Renal cortex interstitium (tissue), 15 donors: ENCODE measurements at places on chromosomes 1 and 21. TPM values are rescaled to one million over a fixed set of nuclear protein-coding genes. Genes with fewer than 3 reads are reported as not detected.

Gene BRDT
- polyA plus RNA-seq: not detected

- DNase-seq: no peak
Measured at GRCh38 chr21:34536311-34536710, 24.3 kb upstream of the KCNE1 start.

DNA sequence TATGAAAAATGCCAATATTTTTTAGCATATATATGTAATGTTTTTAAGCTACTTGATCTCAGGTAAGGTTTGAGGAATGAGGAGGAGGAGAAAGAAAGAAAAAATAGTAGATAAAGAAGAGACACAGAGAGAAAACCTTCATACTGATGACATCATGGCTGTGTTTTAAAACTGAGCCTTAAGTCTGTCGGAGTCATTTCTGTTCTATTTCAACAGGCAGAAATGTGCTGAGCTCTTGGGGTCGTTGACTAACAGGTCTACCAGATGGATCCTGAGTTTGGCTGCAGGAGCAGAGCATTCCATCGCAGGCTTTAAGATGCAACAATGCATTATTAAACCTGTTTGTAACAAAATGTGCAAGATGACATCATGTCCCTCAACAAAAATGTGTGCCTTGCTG lies 356.0 kb downstream of the TGFB2 start:
- no peak for DNase-seq

Gene TLCD4
- 7.0 TPM for polyA plus RNA-seq

Gene SLFNL1
- 0.46 TPM for polyA plus RNA-seq

Gene CATSPERE
- polyA plus RNA-seq: 1.9 TPM

GRCh38 chr1:27098431-27099134 lies 56.3 kb downstream of the SLC9A1 start:
- DNase-seq: no peak

DNA sequence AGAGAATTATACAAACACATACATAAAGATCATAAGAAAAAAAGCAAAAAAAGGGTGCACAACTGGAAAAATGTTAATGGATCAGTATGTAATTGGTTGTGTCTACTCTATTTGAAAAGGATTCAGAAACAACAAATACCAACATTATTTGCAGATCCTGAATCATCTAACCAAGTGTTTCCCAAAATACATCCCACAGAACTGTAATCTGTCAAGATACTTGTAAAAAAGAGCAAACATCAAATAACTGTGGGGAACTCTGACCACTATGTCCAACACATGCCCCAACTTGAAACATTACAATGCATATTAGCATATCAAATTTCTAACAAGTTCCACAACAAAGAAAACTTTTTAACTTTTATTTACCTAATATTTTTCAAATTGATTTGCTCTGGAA lies 22.6 kb downstream of the ANKRD13C start:
- no peak for DNase-seq

- no peak for DNase-seq
Measured at GRCh38 chr1:50959303-50959912, 659 bp downstream of the FAF1 start.

DNA sequence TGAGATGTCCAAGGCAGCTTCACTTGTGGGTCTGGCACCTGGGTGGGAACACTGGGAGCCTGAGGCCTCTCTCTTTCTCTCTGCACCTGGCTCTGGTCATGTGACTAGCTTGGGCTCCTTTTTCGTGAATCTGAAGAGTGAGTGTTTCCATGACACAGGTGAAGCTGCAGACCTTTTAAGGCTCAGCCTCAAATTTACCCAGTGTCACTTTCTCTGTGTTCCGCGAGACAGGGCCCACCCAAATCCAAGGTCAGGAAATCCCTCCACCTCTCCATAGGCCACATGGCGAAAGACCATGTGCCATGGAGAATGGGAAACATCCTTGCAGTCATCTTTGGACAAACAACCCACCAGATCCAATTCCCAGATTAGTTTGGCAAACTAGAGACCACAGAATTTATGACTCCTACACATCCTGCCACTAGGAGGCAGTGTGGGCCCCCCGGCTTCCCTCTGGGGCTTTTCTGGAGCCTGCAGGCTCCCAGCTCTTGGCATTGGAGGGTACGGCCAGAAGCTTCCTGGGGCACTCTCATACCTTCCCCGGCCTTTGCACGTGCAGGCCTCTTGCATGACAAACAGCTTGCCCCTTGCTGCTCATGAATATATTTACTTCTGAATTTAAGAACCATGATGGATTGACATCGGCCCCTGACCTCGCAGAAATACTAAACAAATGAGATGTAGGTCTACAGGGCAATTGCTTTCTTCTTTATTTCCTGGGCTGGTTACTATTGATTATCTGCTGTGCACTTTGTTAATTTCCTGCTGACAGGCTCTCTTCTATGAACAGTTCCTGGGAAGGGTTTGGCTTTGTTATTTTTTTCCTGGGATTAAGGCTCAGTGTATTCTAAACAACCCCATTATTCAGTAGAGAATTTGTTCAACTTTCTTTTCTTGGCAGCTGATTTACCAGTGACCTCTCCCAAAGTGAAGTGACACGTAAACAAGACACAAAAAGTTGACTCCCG lies 180.7 kb downstream of the KAZN start:
- no peak for DNase-seq

- DNase-seq: no peak
Measured at GRCh38 chr1:222105393-222105737, 363.5 kb upstream of the DUSP10 start.

Gene NR5A2
- polyA plus RNA-seq: 2.5 TPM

Gene FBXO42
- polyA plus RNA-seq: 21.5 TPM

Gene CNN3
- 380 TPM for polyA plus RNA-seq

- DNase-seq: no peak
Measured at GRCh38 chr1:109252893-109253802, 3.8 kb downstream of the CELSR2 start.
